Effector memory CD8-positive, alpha-beta T cell (primary cell): ENCODE measurements at places on chromosomes 3 and 15.

DNA sequence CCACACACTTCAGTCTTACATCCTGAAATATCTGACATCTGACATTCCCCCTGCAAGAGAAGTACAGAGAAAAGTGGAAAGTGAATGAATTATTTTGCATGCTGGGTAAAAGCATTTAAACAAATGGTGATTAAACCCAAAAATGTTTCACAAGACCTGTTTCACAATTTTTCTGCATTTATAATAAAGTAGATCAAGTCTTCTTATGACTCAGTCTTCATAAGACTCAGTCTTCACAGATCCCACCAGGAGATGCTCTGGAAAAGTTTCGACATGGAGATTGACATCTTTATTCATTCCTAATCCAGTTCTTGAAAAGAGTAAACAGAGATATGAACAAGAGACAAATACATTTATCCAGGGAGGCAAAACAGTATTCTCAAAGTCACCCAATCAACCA, 13.2 kb upstream of the EDC3 start:
- peaks cover 12% of the 10 kb centered on the region for H3K27me3 ChIP-seq
- H3K27ac ChIP-seq: no peak overlapping the region
- DNase-seq: no peak
- peaks cover 6% of the 10 kb centered on the region for H3K4me1 ChIP-seq
- no peak overlapping the region for H3K4me3 ChIP-seq
- no peaks in the 10 kb centered on the region for H3K36me3 ChIP-seq

DNA sequence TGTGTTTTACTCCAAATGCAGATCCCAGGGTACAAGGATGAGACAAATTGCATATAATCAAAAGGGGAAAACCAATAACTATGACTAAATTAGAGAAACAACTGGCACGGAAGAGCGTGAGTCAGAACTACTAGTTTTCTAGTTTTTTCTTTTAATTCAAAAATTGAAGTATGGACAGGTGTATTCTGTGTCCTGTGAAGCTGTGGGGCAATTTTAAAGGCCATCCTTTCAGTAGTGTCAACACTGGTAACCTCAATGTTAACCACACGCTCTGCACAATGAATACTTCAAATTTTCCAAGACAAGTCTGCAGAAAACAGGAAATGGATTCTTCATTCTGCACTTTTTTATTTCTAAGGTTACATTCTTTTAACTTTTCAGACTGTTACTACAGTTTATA, 32.5 kb upstream of the GOLGA8A start:
- no peaks in the 10 kb centered on the region for H3K36me3 ChIP-seq
- no peaks in the 10 kb centered on the region for H3K4me1 ChIP-seq
- peaks cover 10% of the 10 kb centered on the region for H3K27me3 ChIP-seq
- H3K4me3 ChIP-seq: no peak overlapping the region

GRCh38 chr3:48881652-48882114, 17.0 kb downstream of the SLC25A20 start:
- no peaks in the 10 kb centered on the region for H3K27me3 ChIP-seq
- H3K36me3 ChIP-seq: peaks cover 44% of the 10 kb centered on the region
- no peak for DNase-seq
- no peak overlapping the region for H3K4me3 ChIP-seq
- peaks cover 13% of the 10 kb centered on the region for H3K4me1 ChIP-seq

DNA sequence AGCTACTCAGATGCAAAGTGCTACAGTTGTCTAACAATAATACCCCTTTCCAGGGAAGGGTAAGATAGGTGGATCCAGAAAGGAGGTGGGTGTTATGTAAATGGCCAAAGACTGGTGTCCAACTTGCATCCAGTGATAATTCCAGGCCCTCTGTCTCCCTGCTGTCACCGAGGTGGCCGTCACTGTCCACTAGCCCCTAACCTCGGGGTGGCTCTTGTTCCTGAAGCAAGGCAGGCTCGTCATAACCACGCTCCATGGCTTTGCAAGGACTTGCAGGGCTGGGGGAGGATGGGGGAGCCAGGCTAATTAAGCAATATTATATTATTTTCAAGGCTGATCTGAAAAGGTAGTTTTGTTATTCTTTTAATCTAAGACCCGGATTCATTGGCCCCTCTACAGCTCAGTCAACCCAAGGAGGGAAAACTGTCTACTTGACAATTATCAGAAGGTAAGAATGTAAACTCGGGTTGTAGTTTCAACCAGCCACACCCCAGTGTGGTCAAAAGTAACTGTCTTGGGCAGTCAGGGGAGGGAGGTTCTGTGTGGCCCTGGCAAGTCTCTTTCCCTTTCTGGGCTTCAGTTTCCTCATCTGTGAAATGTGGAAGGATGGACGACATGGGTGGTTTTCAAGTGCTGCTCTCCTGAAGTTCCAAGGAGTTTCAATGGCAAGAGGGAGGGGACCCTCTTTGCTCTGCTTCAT, 220.1 kb upstream of the BHLHE40 start:
- peaks cover 2% of the 10 kb centered on the region for H3K4me1 ChIP-seq
- H3K27ac ChIP-seq: no peak overlapping the region
- no peak overlapping the region for H3K4me3 ChIP-seq
- DNase-seq: no peak

- DNase-seq: no peak
- peaks cover 15% of the 10 kb centered on the region for H3K4me1 ChIP-seq
- H3K36me3 ChIP-seq: peaks cover 30% of the 10 kb centered on the region
- H3K4me3 ChIP-seq: no peak overlapping the region
- H3K27ac ChIP-seq: peak overlapping the region; percentile 84
Observed at GRCh38 chr15:67198157-67198754, 56.2 kb downstream of the AAGAB start.
